ENCODE measurements at places on chromosomes 12 and 14.

GRCh38 chr12:7395950-7396349, 48.0 kb downstream of the CD163L1 start:
- DNase-seq, result no peak

DNA sequence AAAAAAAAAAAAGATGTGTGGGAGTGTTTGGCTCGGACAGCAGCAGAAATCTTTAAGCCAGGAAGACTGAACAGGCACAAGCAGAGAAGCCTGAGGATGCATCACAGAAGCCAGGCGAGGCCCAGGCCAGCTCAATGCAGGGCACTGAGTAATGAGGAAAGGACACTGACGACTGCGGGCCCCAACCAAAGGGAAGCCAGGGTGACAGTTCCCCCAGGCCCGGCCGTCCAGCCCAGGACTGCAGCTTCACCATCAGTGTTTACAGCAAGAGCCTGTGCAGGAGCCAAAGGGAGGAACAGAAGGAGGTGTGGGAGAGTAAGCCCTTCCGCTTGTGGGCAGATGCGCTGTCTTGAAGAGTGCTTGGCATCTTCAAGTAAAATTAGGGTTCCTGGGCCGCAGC, 205.3 kb upstream of the SFSWAP start:
- DNase-seq, result no peak

DNA sequence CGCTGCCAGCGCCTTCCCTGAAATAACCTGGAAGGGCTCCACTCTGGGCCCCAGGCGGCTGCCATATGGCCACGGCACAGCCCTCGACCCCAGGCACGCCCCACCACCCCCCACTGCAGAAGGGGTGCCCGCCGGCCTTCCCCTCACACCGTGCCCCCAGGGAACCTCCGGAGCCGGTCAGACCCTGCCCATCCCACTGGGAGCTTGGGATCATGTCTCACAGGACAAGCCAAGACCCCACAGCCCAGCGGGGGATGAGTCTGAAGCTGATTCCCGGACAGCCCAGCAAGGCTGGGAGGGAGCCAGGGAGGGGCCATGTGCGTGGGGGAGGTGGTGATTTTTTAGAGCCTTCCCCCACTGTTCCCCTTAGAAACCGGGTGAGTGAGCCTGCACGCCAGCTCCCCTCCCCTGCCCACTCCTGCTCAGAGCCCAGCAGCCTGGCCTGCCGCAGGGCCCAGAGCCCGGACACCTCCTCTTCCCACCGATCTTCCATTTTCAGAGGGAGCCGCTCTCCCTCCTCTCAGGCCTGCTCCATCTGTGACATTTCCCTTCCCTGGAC, 1.4 kb downstream of the RIMBP2 start:
- DNase-seq, result no peak

- DNase-seq, result no peak
These were observed 138.5 kb downstream of the CCER1 start for GRCh38 chr12:90816353-90817089.

DNA sequence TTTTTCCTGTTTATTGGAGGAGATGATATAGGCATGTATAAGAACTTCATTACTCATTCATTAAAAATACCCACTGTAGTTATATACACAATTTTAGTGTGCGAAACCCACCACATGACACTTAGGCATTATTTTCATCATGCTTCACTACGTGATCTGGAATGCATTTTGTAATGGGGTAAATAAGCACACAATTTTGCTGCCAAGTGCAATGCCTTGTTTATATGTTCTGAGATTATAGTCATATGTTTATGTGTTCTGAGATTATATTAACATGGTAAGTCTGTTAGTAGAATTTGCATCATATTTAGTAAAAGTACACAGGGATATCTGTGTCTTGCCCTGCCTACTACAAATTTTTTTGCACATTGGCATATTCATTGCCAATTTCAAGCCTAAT, 1123.0 kb downstream of the LRFN5 start:
- DNase-seq, result no peak

DNA sequence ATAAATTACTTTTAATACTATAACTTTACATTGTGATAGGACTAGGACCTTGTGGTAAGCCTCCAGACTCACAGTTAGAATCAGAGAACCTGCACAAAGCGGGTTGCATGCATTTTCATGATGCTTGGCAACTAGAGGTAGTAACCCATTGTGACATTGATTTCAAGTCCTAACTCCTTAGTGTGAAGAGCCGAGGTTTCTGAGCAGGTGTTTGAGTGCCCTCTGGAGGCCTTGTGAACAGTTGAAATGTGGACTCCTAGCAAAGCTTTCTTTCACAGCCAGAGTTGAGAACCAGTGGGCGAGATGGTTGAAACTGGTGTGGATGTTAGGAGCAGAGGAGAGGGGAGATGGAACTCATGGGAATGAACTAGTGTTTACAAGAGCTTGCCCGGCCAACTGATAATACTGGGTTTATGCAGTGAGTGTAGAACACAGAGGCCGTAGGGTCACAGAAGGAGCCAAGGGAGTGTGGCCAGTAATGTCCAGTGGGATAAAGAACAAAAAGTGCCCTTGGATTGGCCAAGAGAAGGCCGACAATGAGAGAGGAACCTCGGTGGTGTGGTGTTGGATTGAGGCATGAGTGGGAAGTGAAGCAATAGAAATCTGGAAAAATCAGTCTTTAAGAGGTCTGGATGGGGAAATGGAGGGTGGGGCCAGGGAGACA, 10.9 kb downstream of the ZNF664 start:
- no peak for DNase-seq

DNA sequence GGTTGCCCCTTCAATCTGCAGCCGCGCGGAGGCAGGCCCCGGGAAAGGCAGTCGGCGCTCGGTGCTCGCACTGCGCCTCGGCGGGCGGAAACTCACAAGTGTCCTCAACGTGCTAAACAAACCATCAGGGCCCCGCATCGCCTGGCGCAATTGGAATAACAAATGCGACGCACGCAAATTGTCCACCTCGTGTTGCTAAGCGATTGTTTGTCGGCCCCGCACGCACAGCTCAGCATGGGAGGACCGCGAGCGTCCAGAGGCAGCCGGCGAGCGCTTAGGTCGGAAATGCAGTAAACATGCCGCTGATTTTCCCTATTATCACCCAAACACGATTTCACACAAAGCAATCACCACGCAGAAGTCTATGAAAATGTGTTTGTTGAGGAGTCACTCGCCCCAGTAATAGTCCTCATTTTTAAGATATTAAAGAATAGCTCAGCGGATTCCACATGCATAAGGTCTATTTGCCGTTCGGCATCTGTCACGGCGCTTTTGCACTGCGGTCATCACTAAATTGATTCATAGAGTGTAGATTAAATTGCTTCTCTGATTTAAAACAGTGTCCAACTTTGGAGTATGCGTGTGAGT, 3.2 kb upstream of the GSC start:
- no peak for DNase-seq

All from cerebellar nuclear complex (tissue), 1 donor.